GM23338 (cell line): ENCODE measurements at places on chromosomes 1 and 21. TPM values are rescaled to one million over a fixed set of nuclear protein-coding genes. Genes with fewer than 3 reads are reported as not detected.

The HCRTR1 gene
- total RNA-seq, result 1.0 TPM in 1 of 2 replicates, not detected in the other

The LZIC gene
- 14.8 and 19.4 TPM in 2 replicates for total RNA-seq

The HNRNPCL2 gene
- total RNA-seq, result not detected in 2 replicates

The AMY2A gene
- not detected in 2 replicates for total RNA-seq

The NOTCH2 gene
- total RNA-seq, result 52.9 and 56.6 TPM in 2 replicates

The EPHA2 gene
- total RNA-seq, result 35.0 and 51.2 TPM in 2 replicates

The FHAD1 gene
- 1.9 and 3.3 TPM in 2 replicates for total RNA-seq

The ARTN gene
- total RNA-seq, result 10.4 and 35.7 TPM in 2 replicates

The GJB3 gene
- total RNA-seq, result 0.31 and 0.50 TPM in 2 replicates

GRCh38 chr1:63710761-63711380, 62.9 kb upstream of the ROR1 start:
- no peak overlapping the region for H3K27ac ChIP-seq
- peaks cover 15% of the 10 kb centered on the region for H3K4me1 ChIP-seq
- H3K27me3 ChIP-seq, result no peaks in the 10 kb centered on the region
- H3K36me3 ChIP-seq, result no peaks in the 10 kb centered on the region
- H3K4me3 ChIP-seq, result no peak overlapping the region

DNA sequence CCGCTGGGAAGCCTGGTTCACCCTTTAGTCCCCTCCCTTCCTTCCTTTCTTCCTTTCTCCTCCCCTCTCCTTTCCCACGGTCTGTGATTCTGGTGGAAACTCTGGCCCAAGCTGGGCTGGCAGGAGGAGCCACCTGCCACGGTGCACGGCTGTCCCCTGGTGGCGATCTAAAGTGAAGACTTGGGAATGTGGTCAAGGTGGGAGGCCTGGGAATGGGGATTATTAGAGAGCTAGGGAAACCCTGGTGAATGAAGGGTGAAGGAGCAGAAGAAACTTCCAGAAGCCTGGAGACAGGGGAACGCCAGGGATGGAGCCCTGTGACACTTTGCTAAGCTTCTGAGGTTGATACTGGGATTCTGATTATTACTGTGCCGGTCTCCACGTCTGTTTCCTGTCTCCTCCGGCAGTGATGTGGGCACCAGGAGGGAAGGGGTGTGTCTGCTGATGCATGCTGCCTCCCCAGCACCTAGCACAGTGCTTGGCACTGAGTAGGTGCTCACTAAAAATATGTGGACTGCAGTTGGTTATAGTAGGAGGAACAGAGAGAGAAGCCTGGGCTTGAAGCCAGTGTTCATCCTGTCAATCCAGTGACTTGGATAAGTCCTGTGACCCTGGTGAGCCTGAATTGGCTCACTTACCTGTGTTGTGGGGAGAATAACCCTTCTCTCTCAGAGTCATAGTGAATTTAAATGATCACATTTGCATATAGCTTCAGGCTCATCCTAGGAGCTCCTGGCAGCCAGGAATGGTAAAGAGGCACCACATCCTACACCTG, 71.2 kb upstream of the NBPF3 start:
- no peak overlapping the region for H3K4me3 ChIP-seq
- H3K27me3 ChIP-seq, result no peaks in the 10 kb centered on the region
- peak; percentile 95 for DNase-seq
- no peak overlapping the region for H3K27ac ChIP-seq
- no peaks in the 10 kb centered on the region for H3K4me1 ChIP-seq

DNA sequence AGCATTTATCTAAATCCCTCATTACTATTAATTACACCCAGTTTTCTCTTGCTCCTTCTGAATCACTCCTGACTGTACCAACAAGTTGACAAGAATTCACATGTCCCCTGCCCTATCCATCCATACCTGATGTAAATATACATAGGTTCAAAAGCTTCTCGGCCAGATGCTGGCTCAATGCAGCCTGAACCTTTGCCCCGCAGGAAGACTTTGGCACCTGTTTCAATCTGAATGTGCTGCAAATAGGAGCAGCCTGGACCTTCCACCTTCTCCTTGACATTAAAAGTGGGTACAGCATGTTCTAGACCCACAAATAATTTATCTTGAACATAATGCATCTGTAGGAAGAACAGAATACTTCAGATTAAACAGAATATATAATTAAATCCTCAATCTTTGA, 8.7 kb downstream of the KHDC4 start:
- no peak for DNase-seq
- H3K36me3 ChIP-seq, result peaks cover 95% of the 10 kb centered on the region
- H3K4me1 ChIP-seq, result no peaks in the 10 kb centered on the region
- H3K27me3 ChIP-seq, result no peaks in the 10 kb centered on the region
- peak overlapping the region; percentile 50; the same call in 1 of the 2 replicates for H3K27ac ChIP-seq
- H3K4me3 ChIP-seq, result no peak overlapping the region

- DNase-seq, result no peak
- peaks cover 10% of the 10 kb centered on the region; the same call in 1 of the 2 replicates for H3K36me3 ChIP-seq
- H3K4me3 ChIP-seq, result no peak overlapping the region
- H3K27ac ChIP-seq, result no peak overlapping the region
- H3K4me1 ChIP-seq, result no peaks in the 10 kb centered on the region
Measured at GRCh38 chr1:200767321-200767720, 28.6 kb downstream of the CAMSAP2 start.

DNA sequence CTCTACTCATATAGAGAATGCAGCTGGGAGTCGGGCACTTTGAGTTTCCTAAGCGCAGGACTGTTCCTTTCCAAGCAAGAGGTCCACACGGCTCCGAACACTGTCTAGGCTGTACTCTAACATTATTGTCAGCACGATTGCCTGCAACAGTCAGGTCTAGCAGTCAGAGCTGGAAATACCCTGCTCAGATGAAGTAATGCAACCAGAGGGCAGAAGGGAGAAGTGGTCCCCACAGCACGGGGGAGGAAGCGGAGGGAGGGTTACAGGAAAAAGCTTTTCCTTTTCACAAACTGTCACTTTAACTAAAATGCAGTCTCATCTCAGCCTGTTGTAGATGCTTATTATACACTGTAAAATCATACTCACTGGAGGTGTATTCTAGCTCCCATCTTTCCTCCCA, 98.9 kb upstream of the SLC44A3 start:
- no peaks in the 10 kb centered on the region for H3K4me1 ChIP-seq
- no peaks in the 10 kb centered on the region for H3K36me3 ChIP-seq
- H3K27ac ChIP-seq, result no peak overlapping the region
- H3K4me3 ChIP-seq, result no peak overlapping the region
- DNase-seq, result no peak

- H3K4me3 ChIP-seq, result no peak overlapping the region
- H3K27me3 ChIP-seq, result no peaks in the 10 kb centered on the region
- no peaks in the 10 kb centered on the region for H3K36me3 ChIP-seq
- DNase-seq, result no peak
- H3K4me1 ChIP-seq, result no peaks in the 10 kb centered on the region
Measured at GRCh38 chr1:207002724-207003146, 29.8 kb downstream of the C1orf116 start.

GRCh38 chr21:42584296-42584641, 69.2 kb upstream of the PDE9A start:
- H3K4me3 ChIP-seq, result no peak overlapping the region
- DNase-seq, result no peak
- no peaks in the 10 kb centered on the region for H3K4me1 ChIP-seq
- H3K27ac ChIP-seq, result no peak overlapping the region
- H3K36me3 ChIP-seq, result no peaks in the 10 kb centered on the region
- no peaks in the 10 kb centered on the region for H3K27me3 ChIP-seq

DNA sequence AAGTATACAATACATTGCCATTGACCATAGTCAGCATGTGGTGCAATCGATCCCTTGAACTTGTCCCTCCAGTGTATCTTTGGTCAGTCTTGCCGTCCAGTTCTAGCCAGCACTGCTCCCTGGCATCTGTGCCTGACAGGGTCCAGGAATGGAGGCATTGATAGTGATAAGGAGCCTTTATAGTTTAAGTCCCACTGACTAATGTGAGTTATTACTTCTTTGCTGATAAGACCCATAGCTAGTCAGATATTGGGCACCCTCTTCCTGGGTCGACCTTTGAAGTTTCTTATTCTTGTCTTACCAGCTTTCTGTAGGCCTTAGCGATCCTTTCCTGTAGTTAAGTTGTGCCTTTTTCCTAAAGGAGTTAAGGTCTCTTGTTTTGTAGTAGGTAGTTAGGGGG, 13.0 kb downstream of the UCK2 start:
- H3K4me3 ChIP-seq, result no peak overlapping the region
- no peaks in the 10 kb centered on the region for H3K27me3 ChIP-seq
- H3K4me1 ChIP-seq, result peaks cover 92% of the 10 kb centered on the region
- no peak overlapping the region for H3K27ac ChIP-seq
- no peak for DNase-seq

- peaks cover 22% of the 10 kb centered on the region for H3K4me1 ChIP-seq
- no peak overlapping the region for H3K4me3 ChIP-seq
- no peak for DNase-seq
- no peak overlapping the region for H3K27ac ChIP-seq
- no peaks in the 10 kb centered on the region for H3K36me3 ChIP-seq
Measured at GRCh38 chr1:40796939-40797667, 13.5 kb downstream of the KCNQ4 start.

GRCh38 chr1:170247751-170248521, 102.2 kb downstream of the NTMT2 start:
- H3K4me1 ChIP-seq, result no peaks in the 10 kb centered on the region
- peaks cover 5% of the 10 kb centered on the region; the same call in 1 of the 2 replicates for H3K36me3 ChIP-seq
- H3K27me3 ChIP-seq, result no peaks in the 10 kb centered on the region
- H3K4me3 ChIP-seq, result no peak overlapping the region

- no peak overlapping the region for H3K27ac ChIP-seq
- H3K4me3 ChIP-seq, result no peak overlapping the region
- DNase-seq, result no peak
- H3K4me1 ChIP-seq, result peaks cover 11% of the 10 kb centered on the region
- no peaks in the 10 kb centered on the region for H3K27me3 ChIP-seq
Measured at GRCh38 chr1:107246775-107247345, 106.0 kb downstream of the NTNG1 start.

DNA sequence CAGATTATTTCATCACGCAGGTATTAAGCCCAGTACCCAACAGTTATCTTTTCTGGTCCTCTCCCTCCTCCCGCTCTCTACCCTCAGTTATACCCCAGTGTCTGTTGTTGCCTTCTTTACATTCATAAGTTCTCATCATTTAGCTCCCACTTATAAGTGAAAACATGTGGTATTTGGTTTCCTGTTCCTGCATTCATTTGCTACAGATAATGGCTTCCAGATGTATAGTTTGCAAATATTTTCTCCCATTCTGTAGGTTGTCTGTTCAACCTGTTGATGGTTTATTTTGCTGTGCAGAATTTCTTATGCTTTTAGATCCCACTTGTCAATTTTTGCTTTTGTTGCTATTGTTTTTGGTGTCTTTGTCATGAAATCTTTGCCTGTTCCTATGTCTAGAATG, 21.1 kb upstream of the KCNH1 start:
- H3K27me3 ChIP-seq, result no peaks in the 10 kb centered on the region
- no peaks in the 10 kb centered on the region for H3K4me1 ChIP-seq
- H3K27ac ChIP-seq, result no peak overlapping the region
- no peak for DNase-seq
- no peak overlapping the region for H3K4me3 ChIP-seq
- no peaks in the 10 kb centered on the region for H3K36me3 ChIP-seq

GRCh38 chr1:180633057-180634056, 1.5 kb downstream of the XPR1 start:
- no peak for DNase-seq
- no peaks in the 10 kb centered on the region for H3K27me3 ChIP-seq
- peak overlapping the region; percentile 87; the same call in 1 of the 2 replicates for H3K27ac ChIP-seq
- no peaks in the 10 kb centered on the region for H3K36me3 ChIP-seq
- peak overlapping the region; percentile 79 for H3K4me3 ChIP-seq

- H3K4me1 ChIP-seq, result no peaks in the 10 kb centered on the region
- H3K4me3 ChIP-seq, result no peak overlapping the region
- peaks cover 6% of the 10 kb centered on the region; the same call in 1 of the 2 replicates for H3K36me3 ChIP-seq
- no peaks in the 10 kb centered on the region for H3K27me3 ChIP-seq
Measured at GRCh38 chr21:31957631-31958030, 84.8 kb downstream of the HUNK start.

DNA sequence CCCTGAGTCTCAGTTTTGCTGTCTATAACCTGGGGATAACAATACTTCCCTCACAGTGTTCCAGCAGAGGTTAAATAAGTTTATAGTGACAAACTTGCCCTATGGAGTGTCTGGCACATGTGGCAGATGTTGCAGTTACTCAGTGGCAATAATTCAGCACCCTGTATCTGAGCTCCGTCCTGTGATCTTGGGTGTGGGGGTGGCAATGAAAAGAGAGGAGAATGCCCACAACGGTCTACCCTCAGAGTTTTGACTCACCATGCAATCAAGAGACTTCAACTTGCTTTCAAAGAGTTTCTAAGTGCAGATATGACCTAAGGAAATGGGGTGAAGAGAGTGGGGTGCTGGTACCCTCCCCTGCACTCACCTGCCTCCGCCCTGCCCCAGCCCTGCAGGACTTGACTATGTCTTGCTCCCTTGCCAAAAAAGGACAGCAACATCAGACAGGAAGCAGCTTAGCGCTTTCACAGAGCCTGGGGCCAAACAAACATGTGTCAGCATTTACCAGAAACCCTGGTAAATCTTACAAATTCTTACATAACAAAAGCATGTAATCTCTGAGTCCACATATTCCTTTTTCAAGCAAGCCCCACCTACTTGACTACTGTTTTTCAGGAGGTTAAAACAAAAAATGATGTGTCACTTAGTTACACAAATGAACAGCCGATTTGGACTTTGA, 185.1 kb upstream of the CAMK1G start:
- peaks cover 41% of the 10 kb centered on the region for H3K4me1 ChIP-seq
- H3K27me3 ChIP-seq, result no peaks in the 10 kb centered on the region
- DNase-seq, result peak; percentile 43
- H3K4me3 ChIP-seq, result no peak overlapping the region

GRCh38 chr1:178487070-178487615, 9.6 kb downstream of the CLEC20A start:
- no peaks in the 10 kb centered on the region for H3K4me1 ChIP-seq
- no peak for DNase-seq
- no peak overlapping the region for H3K27ac ChIP-seq
- no peaks in the 10 kb centered on the region for H3K36me3 ChIP-seq

DNA sequence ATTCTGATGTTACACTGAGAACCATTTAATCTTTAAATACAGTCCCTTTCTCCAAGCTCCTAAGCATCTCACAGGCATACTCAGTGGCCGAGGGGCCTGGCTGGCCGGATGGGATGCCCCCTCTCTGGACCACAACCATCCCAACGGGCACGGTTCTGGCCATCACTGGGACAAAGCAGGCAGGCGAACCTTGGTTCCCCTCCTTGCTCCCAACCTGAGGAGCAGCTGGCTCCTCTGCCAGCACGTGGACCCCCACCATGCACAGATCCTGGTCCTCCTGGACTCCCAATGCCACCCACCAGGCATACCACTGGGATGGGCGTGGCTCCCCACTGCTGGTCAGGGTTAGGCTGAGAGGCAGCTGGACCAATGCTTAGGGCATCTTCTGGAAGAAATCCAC, 19.8 kb upstream of the PRDM16 start:
- H3K27me3 ChIP-seq, result 0 out of 2 replicates have a peak, but pooled peaks cover 2% of the 10 kb centered on the region
- H3K4me1 ChIP-seq, result no peaks in the 10 kb centered on the region
- no peaks in the 10 kb centered on the region for H3K36me3 ChIP-seq
- no peak overlapping the region for H3K27ac ChIP-seq
- H3K4me3 ChIP-seq, result no peak overlapping the region

DNA sequence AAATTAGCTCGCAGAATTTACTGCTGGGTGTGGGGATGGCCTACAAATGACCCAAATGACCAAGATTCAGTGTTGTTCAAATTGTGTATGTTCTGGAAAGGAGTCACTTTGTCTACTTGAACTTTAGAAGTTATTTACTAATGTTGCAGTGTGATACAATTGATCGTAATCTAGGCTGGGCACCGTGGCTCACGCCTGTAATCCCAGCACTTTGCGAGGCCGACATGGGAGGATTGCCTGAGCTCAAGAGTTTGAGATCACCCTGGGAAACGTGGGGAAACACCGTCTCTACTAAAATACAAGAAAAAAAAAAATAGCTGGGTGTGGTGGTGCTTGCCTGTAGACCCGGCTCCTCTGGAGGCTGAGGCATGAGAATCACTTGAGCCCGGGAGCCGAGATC, 57.6 kb upstream of the TMPRSS2 start:
- no peak overlapping the region for H3K27ac ChIP-seq
- no peaks in the 10 kb centered on the region for H3K27me3 ChIP-seq
- H3K4me1 ChIP-seq, result no peaks in the 10 kb centered on the region
- no peak overlapping the region for H3K4me3 ChIP-seq
- no peak for DNase-seq
